ENCODE measurements at places on chromosomes 3 and 15.

GRCh38 chr15:25793354-25794050, 69.6 kb downstream of the ATP10A start:
- peak; percentile 70 for DNase-seq

DNA sequence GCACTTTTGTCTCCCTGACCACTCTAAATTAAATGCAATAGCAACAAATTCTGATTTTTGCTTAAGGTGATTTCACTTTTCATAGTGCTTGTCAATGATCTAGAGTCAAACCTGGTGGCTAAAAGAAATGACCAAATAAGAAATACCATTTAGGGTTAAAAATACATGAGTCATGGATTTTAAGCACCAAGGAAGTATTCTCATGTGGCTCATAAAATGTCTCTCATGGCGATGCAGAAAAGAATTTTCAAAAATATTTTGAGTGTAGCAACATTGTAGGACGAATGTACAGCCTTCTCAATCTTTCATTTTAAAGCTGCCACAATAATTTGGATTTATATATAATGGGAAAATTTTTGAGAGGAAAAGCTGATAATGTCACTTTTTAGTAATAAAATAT, 193.6 kb downstream of the EPHA3 start:
- DNase-seq = no peak

DNA sequence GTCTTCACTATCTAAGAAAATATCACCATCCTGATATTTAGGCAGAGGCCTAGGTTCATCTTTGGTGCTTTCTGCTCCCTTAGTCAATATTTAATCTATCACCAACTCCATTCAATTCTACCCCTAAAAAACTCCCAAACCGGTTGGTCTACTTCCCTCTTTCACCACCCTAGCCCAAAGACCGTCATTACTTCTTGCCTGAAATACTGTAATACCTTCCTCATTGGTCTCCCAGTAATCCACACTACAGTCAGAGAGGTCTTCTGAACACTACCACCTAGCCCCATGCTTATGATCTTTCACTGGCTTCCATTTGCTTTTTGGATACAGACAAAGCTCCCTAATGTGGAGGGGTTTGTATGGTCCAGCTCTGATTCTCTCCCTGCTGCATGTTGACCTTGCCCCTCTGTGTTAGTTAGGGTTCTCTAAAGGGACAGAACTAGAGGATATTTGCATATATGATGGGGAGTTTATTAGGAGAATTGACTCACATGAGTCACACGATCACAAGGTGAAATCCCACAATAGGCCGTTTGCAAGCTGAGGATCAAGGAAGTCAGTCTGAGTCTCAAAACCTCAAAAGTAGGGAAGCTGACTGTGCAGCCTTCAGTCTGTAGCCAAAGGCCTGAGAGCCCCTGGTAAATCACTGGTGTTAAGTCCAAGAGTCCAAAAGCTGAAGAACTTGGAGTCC, 36.4 kb upstream of the ATP2C1 start:
- DNase-seq = no peak

DNA sequence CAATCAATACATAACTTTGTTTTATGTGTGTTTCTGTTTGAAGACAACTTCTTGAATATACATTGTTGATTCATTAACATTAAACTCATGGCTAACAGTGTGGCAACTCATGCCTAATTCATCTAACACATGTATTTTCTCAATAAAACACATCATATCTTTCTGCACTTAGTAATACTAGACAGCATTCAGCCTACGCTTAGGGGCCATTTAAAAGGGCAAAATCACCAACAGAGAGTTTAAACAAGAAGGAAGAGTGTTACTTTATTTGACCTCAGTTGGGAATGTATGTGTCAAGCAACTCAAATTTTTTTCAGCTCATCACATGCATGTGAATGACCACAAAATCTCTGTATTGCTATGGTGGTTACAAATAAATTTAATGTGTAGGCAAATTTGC, 128.8 kb upstream of the AADACL2 start:
- DNase-seq = no peak

GRCh38 chr3:65665915-65666314, 372.8 kb downstream of the MAGI1 start:
- DNase-seq = no peak

DNA sequence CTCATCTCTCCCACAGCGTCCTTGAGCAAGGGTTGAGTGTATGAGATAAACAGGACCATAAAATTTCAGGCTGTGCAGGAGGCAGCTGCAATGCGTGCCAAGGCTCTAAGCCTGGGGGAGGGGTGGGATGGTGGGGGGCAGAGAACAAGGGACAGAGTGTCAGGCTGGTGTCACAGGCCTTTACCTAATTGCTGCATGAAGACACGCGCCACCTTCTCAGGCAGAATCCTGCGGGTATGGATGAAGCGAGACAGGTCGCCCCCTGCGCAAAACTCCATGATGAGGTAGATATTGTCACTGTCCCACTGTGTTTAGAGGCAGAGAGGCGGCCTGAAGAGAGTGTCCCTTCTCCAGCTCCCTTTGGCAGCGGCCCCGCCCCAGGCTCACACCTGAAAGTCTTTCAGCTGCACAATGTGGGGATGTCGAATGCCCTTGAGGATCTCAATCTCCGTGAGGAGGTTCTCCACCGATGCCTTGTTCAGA, 1.0 kb downstream of the ULK3 start:
- DNase-seq = no peak

DNA sequence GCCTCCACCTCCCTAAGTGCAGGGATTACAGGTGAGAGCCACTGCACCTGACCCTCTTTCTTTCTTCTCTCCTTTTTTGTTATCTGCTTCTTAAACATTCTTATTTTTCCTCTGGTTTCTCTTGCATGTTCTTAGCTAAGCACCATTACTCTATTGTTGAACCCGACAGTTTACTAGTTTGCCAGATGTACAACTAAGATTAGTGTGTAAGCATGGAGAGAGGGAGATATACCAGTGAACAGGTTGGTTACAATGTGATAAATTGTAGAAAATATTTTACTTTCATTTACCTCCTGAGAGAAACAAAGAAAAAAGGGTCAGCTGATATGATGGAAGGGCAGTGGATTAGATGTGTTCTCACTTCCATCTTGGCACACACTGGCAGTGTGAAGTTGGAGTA, 4.9 kb downstream of the HAUS2 start:
- no peak for DNase-seq

DNA sequence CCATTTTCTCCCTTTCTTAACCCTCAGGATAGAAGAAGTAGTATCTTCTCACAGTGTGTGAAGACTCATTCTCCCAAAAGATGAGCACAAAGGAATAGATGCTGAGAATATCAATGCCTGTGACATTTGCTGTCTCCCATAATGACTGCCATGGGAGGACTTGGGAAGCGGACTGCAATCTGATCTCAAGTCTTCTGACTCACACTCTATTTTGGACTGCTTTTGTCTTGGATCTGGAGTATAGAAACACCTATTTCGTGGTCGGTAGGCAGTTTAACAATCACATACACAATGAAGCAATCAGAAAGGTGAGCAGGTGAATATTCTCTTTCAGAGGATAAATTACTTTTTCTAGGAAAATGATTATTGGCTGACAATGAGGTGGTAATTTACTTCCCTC, 852.0 kb downstream of the FHIT start:
- no peak for DNase-seq

DNA sequence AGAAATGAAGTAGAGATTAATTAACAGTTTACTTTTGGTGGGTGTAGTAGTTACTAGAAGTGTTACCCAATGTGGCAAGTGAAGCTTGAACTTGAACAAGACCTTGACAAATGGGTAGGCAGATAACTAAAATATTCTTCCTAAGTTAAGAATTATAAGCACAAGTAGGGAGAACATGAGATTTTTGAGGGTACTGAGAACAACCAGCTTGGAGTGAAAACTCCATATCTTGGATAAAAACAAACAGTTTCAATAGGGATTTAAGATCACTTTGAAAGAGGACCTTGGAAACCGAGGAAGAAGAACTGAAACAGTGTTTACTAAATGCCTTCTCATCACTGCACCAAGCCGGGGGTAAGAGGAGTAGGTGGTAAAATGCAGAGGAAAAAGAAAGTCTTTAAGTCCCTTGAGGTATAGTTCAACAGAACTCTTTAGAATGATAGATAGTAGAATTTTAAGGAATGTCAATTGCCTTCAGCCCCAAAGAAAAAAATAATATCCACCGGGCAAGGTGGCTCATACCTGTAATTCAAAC, 496.7 kb downstream of the NAALADL2 start:
- DNase-seq = no peak

GRCh38 chr3:139423232-139423631, 33.8 kb upstream of the COPB2 start:
- DNase-seq = no peak

GRCh38 chr3:10706156-10706739, 109.8 kb upstream of the SLC6A11 start:
- no peak for DNase-seq

- DNase-seq = no peak
Observed at GRCh38 chr3:54003136-54003535, 111.5 kb upstream of the SELENOK start.

GRCh38 chr15:90306560-90306959, 41.1 kb downstream of the NGRN start:
- no peak for DNase-seq

DNA sequence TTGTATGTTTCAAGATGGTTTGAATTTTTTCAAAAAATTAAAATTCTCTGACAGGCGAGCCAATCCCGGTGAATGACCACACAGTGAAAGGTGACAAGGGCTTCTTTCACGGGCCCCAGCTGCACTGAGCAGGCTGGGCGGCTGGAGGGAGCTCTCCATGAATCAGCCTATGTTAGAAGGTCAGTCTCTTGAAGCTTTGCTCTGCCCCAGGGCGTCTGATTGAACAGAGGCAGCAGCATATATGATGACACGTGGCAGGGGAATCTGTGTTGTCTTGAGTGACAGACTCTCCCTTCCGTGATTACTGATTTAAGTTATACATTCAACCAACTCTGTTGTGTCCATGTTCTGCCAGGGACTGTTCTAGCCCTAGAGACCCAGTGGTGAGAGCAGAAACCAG, 51.5 kb downstream of the ISG20 start:
- peak; percentile 35 for DNase-seq

- DNase-seq = peak; percentile 64
Observed at GRCh38 chr15:70284438-70285214, 186.9 kb upstream of the TLE3 start.

- no peak for DNase-seq
Observed at GRCh38 chr3:15703346-15703745, 94.4 kb downstream of the ANKRD28 start.

- no peak for DNase-seq
Observed at GRCh38 chr15:83516935-83517334, 69.8 kb downstream of the SH3GL3 start.

GRCh38 chr3:149494759-149495580, 20.5 kb downstream of the TM4SF4 start:
- no peak for DNase-seq

DNA sequence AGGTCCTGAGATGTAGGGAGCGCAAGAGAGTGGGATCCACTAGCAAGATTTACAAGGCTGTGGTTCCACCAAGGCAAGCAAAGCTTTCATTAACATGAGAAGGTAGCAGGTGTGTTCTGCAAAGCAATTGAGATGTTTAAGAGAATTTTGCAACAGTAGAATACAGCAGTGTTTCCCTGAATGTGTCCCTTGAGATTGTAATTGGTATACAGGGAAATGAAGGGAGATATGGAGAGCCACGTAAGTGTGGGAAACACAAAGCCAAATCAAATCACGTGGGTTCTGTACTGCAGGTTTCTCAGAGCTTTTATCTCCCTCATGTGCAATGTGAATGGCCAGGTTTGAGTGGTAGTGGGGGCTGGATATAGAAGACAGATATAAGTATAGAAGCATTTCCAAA, 67.3 kb downstream of the ATG7 start:
- no peak for DNase-seq

DNA sequence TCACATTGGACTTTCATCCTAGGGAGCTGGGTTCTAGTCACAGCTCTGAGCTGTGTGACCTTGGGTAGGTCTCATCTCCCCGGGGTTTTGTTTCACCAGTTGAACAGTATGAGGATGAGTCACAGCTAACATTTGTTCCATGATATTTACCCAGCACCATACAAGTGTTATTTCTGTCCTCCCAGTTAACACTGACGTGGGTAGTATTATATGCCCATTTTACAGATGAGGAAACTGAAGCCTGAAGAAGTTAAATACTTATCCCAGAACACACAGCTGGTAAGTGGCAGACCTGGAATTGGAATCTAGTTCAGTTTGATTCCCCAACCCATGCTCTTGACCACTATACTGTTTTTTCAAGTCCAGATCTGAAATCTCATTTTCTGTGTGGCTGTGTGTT, 908 bp upstream of the RARB start:
- DNase-seq = no peak

- DNase-seq = no peak
Observed at GRCh38 chr3:59189526-59189925, 139.7 kb upstream of the CFAP20DC start.

- no peak for DNase-seq
Observed at GRCh38 chr15:62643572-62643971, 399.0 kb upstream of the TPM1 start.

DNA sequence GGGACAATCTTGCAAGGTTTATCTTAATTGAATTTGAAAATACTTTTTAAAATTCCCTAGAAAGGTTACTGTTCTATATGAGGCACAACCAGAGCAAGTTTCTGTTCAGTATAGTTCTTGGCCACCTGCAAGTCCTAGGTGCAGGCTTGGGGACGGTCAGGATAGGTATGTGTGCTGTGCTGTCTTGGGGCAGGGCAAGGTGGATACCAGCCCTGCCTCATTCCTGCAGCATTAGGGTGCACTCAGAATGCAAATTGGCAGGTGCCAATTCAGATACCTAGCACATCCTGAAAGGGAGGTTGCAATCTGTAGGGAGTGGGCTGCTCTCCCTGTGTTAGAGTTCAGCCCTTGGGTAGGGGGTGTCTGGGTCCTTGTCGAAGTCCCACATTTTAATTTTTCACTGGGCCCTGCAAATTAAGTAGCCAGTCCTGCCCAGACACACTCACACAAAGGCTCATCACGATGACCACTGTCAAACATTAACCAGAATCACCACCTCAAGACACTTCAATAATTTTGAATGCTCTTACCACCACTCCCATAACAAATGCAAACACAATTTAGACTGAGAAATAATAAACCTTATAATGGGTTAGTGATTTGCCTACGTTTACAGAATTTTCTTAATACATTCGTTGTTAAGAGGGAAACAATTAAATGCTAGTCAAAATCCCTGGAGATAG, 838.0 kb upstream of the NR2F2 start:
- no peak for DNase-seq

- no peak for DNase-seq
Observed at GRCh38 chr15:96495386-96495785, 164.9 kb downstream of the NR2F2 start.

- DNase-seq = peak; percentile 81
Observed at GRCh38 chr15:73800662-73801345, 47.7 kb upstream of the INSYN1 start.

GRCh38 chr15:45641374-45641781, 6.5 kb downstream of the SQOR start:
- DNase-seq = peak; percentile 71

GRCh38 chr3:50369012-50369670, 9.8 kb upstream of the TMEM115 start:
- no peak for DNase-seq

DNA sequence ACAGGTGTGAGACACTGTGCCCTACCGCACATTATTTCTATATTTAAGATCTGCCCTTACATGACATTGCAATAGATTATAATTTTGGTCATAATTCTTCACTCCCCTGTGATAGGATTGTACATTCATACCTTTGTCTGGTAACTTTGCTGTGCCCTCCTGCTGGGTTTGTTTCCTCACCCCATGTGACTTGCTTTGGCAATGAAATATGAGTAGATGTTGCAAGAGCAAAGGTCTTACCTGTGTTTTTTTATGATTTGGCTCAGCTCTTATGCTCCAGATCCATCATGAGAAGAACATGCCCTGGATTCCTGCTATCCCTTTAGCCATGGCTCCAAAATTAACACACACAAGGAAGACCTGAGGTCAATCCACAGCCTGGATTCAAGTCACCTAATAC, 137.7 kb upstream of the EOMES start:
- no peak for DNase-seq

Measured in coronary artery (tissue), 2 donors.